ENCODE measurements at places on chromosomes 5 and 9.
A peak's percentile ranks its signal among the peaks of the same experiment; 100 is the strongest.

- no peak for DNase-seq
These were observed 22.1 kb upstream of the FRMD3 start for GRCh38 chr9:83560169-83560826.

- no peak for DNase-seq
These were observed 79.4 kb upstream of the RASEF start for GRCh38 chr9:83142389-83142788.

GRCh38 chr9:93815135-93815534, 140.0 kb downstream of the BARX1 start:
- DNase-seq, result no peak

- no peak for DNase-seq
These were observed 91.0 kb downstream of the PDE8B start for GRCh38 chr5:77301447-77301883.

DNA sequence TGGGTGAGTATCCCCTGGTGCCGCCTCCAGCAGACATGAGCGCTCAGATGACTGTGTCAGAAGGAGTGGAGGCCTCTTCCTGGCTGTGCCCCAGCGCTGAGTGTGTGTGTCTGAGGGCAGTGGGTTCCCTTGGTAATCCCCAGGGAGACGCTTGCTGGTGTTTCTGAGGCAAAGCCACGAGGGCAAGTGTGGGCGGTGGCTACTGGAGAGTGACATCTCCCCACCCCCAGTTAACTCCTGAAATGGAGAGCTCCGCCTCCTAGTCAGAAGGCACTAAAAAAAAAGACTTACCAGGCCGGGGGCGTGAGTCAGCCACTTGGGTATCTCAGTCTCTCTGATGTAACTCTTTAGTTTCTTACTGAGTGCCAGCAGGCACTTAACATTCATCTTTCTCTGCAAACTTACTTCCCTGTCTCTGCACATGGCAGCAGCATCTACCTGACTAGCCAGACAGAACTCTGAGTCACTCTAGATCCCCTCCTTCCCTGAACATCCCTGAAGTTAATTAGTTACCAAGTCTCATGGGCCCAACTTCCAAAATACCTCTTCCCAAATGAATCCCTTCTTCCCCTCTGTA, 19.3 kb downstream of the ORM2 start:
- DNase-seq, result peak; percentile 97

DNA sequence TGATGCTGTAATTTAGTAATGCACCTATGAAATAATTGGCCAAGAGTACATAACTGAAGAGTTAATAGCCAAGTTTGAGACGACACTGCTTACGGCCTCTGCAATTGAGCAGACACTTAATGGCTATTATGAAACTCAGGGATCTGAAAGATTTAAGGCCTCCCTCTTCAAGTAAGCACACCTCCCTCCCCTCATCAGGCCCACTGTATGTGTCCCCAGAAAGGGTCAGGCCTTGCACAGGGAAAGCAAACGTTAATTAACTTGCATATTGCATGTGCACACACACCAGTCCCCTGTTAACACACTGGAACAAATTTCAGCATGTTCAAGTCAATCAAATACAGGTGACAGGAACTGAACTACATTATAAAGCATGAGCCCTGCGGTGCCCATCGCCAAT, 163.6 kb downstream of the SPOCK1 start:
- no peak for DNase-seq

- DNase-seq, result no peak
These were observed 784.1 kb downstream of the MAT2B start for GRCh38 chr5:164289526-164289925.

DNA sequence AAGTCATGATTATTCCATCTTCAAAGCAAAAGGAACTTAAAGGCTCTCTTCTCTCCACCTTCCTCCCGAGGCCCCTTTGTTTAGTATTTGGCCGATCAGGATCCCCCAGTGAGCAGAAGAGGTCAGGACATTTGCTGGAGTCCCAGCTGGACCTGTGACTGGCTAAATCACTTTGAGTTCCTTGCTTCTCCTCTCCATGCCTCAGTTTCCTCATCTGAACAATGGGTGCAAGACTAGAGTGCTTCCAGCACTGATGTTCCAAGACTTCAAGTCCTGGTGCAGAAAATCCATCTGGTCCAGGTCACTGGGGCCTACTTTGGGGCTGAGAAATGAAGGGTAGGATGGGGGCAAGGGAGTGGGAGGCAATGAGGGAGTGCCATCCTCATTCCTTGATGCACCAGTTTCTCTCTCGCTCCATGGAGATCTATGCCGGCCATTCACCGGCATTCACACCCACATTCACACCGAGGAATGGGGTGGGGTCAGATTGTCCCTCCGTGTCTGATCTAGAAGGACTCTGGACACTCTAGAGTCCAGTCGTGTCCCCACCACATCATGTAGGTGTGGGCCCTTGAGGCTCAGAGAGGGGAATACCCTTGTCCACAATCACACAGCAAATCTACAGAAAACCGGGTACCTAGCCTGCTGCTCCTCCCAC, 38.7 kb upstream of the IL17B start:
- DNase-seq, result no peak

DNA sequence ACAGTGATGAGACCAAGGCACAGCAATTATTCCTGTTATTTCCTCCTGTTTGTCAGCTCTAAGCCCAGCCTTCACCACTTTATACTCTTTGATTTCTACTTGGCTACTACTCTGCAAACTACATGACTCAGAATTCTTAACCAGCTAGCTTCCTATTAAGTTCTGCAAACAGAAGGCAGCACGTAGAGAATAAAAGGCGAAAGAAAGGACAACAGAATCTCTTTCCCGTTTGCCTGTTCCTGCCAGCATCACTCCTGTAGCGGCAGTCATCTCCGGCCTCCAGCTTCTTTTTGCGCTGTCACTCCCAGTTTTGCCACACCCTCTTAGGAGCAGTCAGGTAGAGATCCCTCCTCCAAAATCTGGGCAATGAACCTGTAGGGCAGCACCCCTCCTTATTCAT, 29.9 kb downstream of the DPYSL3 start:
- no peak for DNase-seq

Measured in activated CD4-positive, alpha-beta T cell treated with anti-CD3 and anti-CD28 coated beads for 36 hours (primary cell).